ENCODE measurements at places on chromosomes 7 and 10. TPM values are rescaled to one million over a fixed set of nuclear protein-coding genes. Genes with fewer than 3 reads are reported as not detected.
A peak's percentile ranks its signal among the peaks of the same experiment; 100 is the strongest.

DNA sequence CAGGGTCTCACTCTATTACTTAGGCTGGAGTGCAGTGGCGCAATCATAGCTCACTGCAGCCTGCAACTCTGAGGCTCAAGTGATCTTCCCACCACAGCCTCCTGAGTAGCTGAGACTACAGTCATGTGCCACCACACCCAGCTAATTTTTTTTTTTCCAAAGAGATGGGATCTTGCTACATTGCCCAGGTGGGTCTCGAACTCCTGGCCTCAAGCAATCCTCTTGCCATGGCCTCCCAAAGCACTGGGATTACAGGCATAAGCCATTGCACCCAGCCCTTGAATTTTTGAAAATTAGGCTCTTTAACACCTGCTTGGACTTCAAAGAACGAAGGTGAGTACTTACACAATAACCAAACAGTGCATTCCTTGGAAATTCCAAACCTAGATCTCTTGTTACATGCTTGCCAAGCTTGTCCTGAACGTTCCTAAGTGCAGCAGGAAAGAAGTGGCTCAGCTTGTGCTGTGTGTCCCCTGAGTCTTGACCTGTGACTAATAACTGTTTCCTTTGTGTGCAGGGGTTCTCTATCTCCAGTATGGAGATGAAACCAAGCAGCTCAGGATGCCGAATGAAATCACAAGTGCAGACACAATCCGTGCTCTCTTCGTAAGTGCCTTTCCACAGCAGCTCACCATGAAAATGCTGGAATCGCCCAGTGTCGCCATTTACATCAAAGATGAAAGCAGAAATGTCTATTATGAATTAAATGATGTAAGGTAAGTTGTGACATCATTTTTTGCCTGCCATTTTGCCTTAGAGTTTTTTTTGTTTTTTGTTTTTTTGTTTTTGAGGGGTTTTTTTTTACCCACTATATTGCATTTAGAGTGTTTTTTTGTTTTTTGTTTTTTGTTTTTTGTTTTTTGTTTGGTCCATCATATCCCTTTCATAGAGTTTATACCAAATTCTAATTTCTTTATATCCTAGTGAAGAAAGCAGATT, 223.8 kb downstream of the KIAA1217 start:
- no peak for DNase-seq

DNA sequence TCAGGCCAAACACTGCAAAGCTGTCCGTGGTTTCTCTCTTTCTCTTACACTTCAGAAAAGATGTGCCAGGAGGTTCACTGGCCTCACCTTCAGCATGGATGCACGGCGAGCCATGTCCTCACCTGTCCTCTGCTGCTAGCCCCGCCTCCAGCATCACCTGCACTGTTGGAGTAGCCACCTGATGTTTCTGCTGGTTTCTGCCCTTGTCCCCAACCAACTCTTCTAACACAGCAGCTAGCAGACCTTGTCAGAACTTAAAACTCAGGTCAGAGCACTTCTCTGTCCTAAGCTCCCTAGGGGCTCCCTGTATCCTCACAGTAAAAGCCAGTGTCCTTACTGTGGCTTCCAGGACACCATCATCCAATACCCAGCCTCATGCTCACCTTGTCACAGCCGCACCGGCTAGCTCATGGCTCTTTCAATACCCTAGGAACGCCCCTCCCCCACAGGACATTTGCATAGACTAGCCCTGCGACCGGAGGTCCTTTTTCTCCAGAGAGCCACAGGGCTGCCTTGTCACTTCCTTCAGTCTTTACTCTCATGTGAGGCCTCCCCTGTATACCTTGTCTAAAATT, 15.2 kb downstream of the PALD1 start:
- no peak for DNase-seq

The CLDN15 gene
- total RNA-seq: 4.9 TPM

DNA sequence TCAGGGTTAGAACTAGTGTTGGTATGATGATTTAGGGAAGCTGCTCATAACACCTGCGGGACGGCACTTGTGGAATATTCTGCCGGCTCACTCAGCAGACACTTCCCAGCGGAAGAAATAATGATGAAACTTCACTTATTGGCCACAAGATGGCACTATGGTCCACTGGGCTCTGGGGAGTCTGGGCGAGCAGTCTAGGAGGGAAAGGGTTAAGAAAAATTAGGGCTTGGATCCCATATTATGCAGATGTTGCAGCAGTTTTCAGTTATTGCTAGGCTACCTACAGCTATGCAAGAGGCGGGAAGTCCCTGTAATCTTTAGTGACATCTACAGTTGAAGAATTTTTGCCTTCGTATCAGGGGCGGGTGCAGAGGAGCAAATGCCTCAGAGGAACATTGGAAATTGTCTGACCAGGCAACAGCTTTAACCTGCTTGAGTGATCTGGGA, 238.7 kb upstream of the PRSS58 start:
- no peak for DNase-seq

DNA sequence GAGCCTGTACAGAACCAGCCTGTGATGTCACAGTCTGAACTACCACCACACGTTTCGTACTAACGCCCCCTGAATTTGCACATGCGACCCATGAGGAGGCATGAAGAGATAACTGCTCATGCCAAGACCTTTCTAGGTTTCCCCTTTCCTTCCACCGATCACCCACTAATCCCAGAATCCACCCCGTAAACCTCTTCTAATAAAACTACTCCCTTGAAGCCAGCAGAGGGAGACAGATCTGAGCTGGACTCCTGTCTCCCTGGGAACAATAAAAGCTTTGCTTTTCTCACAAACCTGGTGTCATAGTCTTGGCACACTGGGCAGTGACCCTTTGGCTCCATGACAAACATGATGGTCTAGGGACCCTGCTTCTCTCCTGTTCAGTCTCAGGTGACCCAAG, 144.5 kb downstream of the FRMD4A start:
- DNase-seq: no peak

- peak; percentile 76 for DNase-seq
Observed at GRCh38 chr7:64869912-64870562, 33.0 kb upstream of the ZNF273 start.

- no peak for DNase-seq
Observed at GRCh38 chr7:159007996-159008389, 136.7 kb downstream of the VIPR2 start.

The SLC18A2 gene
- total RNA-seq: 2.7 TPM

- DNase-seq: no peak
Observed at GRCh38 chr7:102214477-102215072, 72.1 kb upstream of the SH2B2 start.

DNA sequence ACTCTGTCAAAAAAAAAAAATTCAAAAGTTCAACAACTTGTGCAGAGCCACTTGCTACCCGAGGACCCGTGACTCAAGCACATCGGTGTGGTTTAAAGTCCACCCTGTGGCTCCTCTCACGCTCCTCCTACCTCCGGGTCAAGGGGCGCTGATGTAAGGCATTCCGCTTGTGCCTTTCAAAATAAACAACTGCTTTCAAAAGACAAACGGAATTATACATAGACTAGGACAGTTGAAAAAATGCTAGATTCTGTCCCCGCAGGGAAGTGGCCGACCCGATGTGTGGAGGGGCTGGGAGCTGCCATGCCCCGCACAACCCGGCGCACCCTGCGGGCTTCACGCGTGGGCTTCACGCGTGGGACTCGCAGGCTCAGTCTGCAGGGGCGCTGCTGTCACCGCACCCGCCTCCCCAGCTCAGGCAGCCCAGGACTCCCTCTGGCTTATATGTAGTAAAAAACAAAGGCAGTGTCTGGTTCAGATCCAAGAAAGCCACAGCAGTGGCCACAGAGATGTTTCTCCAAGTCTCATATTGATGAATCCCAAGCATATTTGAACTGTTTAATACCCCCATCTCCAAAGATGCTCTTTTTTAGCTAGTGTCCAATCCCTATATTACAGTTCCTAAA, 239.7 kb upstream of the INHBA start:
- DNase-seq: peak; percentile 78

The KNDC1 gene
- 0.37 TPM for total RNA-seq

- peak; percentile 87 for DNase-seq
Observed at GRCh38 chr10:51894771-51895578, 195.6 kb upstream of the CSTF2T start.

DNA sequence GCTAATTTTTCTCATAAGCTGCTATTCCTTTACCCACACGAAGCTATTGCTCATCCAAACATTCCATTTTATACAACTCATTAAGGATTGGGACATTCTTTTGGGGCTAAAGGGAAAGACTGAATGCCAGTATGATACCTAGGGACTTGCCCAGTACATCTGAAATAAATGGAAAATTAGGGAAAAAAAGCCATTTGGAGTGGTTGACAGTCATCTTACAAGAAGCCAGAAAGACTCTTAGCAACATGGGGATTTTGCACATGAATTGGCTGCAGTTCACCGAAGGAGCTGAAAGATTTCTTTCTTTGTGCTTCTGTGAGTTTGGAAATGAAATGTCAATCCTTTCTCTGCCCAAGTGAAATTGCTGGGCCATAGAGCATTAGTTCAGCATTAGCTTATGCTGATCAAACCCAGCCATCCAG, 43.3 kb upstream of the MTURN start:
- DNase-seq: no peak

DNA sequence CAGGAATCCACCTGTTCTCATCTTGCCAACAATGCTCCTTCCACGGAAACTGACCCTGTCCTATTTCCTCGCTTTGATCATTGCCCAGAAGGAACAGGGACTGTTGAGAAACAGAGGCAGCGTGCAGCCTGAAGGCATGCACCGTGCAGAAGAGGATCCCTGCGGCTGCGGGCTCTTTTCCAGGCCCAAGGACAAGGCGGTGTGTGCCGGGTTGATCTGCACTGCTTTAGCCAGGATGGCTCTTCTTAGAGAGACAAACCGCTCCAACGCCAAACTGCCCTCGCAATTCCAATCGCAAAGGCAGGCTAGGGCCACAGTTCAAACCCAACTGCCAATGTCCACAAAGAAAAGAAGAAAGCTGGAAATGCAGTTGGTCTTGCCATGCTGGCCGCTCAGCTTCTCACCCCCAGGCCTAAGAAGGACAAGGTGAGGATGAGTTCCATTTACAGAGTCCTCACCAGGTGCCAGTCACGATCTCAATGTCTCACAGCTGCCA, 26.5 kb downstream of the BRI3 start:
- DNase-seq: no peak

- no peak for DNase-seq
Observed at GRCh38 chr7:44167920-44168319, 21.3 kb downstream of the GCK start.

GRCh38 chr7:157526913-157527634, 190.3 kb downstream of the DNAJB6 start:
- DNase-seq: peak; percentile 36

Data from posterior vena cava (tissue), 2 donors.